CD4-positive, alpha-beta T cell (primary cell): ENCODE measurements at places on chromosomes 11 and 22.

GRCh38 chr11:25769287-25769686 lies 562.6 kb upstream of the ANO3 start:
- DNase-seq = no peak

- no peak for DNase-seq
These were observed 702 bp downstream of the BIRC2 start for GRCh38 chr11:102347462-102348370.

DNA sequence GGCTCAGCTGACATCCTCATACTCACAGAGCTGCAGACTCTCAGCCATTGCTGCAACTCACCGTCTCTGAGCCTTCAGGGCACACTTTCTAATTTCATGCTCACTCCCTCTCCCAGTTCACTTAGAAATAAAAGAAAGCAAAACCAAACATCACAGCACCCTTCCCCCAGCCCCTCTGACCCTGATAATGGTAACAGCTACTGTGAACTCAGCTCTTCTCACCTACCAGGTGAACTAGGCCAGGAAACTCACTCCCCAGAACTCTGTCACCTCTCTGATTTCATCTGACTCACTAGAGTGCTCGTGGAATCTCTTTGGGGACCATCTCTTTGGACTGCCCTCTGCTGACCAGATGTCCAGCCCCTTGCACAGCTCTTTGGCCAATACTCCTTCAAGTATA lies 14.5 kb upstream of the PARVA start:
- DNase-seq = no peak

DNA sequence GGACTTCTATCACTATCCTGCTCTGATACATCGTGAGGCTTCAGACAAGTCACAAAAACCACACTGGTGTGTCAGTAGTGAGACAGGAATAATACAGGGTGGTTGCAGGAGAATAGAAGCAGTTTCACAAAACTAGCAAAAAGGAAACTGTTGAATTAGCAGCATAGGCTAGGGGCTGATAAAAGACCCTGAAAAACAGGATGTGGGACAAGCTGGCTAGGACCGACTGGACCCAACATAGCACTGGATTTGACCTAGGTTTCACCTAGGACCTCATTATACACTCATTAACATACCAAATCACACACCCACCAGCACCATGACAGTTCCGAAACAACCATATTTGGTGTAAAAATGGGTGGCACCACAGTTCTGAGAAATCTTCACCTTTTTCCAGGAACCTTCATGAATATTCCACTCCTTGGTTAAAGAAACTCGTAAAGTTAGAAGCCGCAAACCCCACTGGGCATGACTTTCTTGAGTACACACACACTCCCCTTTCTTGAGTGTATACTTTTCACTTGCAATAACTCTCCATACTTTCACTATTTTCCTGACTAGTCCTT lies 76.2 kb downstream of the SLC1A2 start:
- no peak for DNase-seq

GRCh38 chr11:83454674-83455073 lies 168.5 kb upstream of the CCDC90B start:
- no peak for DNase-seq
